ENCODE measurements at places on chromosomes 1 and 21.

- DNase-seq: no peak
Observed at GRCh38 chr1:111903871-111904449, 85.5 kb downstream of the KCND3 start.

GRCh38 chr1:3492545-3493246 lies 38.2 kb downstream of the ARHGEF16 start:
- no peak for DNase-seq

DNA sequence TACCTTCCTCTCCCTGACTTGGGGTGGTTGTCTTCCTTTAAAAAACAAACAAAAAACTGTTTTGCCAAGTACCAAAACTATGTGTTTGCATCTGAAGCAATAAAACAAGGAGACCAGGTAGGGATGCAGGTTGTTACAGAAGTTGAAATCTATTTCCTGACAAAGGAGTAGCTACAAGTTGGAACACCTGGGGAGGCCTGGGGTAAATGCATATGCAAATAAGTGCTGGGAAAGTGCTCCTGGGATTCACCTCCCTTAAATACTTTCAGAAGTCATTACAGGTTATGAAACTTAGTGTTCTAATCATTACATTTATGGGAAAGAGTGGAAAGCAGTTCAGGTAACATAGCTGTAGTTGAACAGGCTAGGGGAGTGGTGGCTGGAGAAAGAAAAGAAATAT lies 1.9 kb upstream of the TSNAX start:
- no peak for DNase-seq

GRCh38 chr1:84570436-84571149 lies 3.6 kb downstream of the CTBS start:
- no peak for DNase-seq

DNA sequence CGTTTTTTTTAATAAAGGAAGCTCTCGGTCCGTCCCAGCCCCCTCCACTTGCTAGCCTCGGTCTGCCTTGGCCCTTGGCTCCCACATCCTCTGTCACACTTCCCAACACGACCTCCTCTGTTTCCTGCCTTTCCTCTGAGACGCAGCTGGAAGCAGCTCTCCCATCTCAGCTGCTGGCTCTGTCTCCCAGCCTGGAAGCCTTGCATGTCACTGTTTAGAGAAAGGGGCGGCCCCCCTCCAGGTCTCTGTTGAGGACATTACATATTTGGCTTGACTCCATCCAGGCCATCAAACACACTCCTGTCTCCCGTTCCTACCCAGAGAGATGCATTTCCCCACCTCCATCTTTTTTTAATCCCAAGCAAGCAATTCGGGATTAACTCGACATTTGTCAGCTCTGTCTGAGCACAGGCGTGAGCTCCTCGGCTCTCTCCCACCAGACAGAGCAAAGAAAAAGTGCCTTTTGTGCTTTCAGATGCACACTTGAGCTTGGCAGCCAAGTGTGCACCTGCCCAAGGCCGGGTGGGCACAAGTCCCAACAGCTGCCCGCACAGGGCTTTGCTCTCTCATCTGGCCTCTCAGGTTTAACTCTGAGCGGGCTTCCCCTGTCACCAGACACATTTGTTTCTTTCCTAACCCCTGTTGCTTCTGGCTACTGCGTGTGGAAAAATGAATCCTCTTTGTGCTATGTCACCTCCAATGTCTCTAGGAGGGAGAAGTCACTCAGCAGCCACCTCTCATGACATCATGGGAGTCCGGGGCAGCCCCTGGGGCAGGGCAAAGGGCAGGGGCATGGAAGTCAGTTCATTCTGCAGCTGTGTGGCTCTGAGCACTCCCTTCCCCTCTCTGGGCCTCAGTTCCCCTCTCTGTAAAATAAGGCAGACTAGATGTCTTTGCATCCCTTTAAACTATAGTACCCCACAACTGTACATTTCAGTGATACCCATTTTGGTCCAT lies 108.3 kb downstream of the KCND3 start:
- DNase-seq: no peak

GRCh38 chr21:14523234-14523633 lies 22.9 kb downstream of the SAMSN1 start:
- no peak for DNase-seq

DNA sequence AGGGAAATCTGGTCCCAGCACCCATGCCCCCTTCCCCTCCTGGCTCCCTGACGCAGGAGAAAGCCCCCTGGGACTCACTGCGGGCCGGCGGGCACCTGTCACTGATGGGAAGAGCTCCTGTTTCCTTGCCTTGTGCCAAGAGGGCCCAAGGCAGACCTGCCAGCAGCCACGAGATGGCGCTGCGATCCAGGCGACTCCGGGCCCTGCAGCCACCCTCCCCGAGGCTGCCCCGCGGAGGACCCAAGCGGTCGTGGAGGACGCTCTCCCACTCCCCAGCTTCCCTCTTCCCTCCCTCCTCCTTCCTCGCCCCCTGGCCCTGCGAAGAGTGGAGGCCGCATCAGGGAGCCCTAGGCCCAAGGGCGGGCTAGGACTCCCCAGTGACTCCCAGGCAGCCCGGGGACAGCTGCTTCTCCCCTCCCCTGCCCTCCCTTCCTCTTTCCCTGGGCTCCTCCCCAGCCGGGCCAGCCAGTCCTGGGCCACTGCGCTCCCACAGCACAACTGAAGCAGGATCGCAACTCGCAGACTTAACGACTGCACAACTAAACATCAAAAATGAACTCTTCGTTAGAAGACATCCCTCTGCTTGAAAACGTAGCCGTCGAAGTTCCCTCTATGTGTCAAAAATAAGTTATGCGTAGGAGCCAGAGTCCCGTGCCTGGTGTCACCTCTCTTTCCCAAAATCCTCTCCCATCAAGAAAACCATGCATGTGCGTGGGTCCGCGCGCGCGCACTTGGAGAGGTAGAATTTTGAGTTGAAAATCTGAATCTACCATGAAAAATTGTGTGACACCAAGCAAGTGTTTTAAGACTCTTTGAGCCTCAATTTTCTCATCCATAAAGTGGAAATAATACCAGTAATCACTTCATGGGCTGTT lies 34.2 kb downstream of the BATF3 start:
- DNase-seq: peak; percentile 73

GRCh38 chr1:229563241-229563640 lies 4.7 kb upstream of the ABCB10 start:
- DNase-seq: no peak

- no peak for DNase-seq
Observed at GRCh38 chr1:193387406-193387805, 201.0 kb upstream of the B3GALT2 start.

DNA sequence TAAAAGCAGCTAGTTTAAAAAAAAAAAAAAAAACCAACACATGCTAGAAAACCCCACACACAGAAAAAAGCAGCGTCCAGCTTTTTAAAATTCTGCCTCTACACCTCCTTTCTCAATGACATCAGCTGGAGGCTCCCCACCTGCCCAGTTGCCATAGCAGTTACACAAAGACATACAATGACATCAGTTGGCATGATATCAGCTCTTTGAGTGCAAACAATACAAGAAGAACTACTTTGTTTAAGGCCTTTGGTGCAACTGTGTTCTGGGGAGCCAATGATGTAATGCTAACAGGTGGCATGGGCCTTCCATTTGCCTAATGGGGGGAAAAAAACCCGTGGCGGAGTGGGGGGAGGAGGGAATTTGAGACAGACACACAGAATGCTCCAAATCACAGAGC lies 32.9 kb downstream of the DUSP10 start:
- peak; percentile 45 for DNase-seq

GRCh38 chr1:117122330-117123025 lies 929 bp upstream of the TRIM45 start:
- DNase-seq: no peak

DNA sequence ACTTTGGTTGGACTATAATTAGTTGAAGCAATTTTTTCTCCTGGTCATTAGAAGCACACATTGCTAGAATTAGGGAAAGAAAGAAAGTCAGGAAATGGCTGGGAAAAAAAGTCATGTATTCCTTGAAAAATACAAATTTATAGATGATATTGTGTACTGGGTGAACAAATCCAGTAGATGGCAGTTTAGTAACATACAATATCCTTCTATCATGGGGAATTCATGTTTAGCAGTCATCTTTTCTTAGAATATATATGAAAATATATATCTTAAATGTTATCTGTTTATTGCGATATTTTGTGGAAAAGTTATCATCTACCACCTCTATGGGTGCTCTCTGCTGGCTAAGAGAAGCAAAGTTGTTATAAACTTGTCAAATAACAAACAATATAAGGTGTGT lies 13.1 kb upstream of the ZRANB2 start:
- no peak for DNase-seq

Data from naive thymus-derived CD4-positive, alpha-beta T cell (primary cell).